Hematopoietic multipotent progenitor cell treated with erythropoietin and hydrocortisone succinate and interleukin-3 and kit ligand, for 15 days (in vitro differentiated cells): ENCODE measurements at places on chromosomes 3 and 15.

DNA sequence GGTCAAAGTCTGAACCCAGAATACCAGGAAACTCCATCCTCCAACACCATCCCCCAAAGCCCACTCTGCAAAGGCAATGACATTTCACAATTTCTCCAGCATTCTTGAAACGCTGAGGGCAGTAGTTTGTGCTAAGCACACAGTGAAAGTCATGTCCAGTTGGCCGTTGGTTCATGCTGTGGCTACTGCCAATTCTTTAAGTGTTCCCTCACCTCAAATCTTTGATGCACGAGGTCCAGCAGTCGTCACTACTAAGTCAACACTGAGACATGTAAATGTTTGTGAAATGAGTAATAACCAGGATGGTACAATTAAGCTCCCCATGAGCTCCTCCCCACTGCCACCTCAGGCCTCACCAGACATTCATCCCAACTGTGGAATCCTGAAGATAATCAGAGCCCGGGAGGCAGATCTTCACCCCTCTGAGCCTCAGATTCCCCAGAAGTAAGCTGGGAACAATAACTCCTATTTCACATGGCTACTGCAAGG lies 7.0 kb downstream of the SUCLG2 start:
- no peak for DNase-seq

DNA sequence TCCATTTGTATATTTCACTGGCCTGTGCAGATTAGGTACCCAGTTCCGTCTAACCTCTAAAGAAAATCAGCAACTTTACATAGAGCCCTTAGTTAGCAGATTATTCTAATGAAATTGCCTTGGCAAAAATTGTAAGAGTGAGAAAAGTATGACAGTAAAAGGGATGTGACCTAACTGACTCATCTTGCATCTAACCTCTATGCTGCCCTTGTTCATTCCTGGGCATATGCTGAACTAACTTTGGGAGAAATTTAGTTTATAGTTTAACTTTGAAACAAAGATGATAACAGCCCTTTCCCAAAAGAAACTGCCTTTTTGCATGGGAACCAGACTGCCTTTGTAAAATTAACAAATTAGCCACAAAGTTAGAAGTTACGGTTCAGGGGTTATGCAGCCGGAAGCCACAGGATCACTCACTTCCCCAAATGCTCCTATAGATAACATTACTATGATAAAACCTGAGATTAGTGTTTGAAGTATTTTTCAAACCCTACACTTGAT lies 839.8 kb upstream of the ALCAM start:
- DNase-seq: no peak

- no peak for DNase-seq
Observed at GRCh38 chr15:69793431-69793780, 304.3 kb downstream of the TLE3 start.

GRCh38 chr3:85979034-85979433 lies 1011.9 kb downstream of the VGLL3 start:
- DNase-seq: no peak

DNA sequence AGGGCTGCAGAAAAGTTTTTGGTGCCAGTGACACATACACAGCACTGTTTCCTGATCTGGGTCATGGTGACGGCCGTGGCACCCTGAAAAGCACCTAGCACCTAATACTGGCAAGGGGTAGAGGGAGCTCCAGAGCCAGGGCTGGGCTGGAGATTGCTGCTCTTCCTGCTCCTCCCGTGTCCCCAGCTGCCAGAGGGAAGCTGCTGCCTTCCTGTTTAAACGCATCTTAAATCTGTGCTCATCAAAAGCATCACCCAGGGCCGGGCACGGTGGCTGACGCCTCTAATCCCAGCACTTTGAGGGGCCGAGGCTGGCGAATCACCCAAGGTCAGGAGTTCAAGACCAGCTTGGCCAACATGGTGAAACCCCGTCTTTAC lies 156.7 kb upstream of the MEF2A start:
- DNase-seq: no peak

DNA sequence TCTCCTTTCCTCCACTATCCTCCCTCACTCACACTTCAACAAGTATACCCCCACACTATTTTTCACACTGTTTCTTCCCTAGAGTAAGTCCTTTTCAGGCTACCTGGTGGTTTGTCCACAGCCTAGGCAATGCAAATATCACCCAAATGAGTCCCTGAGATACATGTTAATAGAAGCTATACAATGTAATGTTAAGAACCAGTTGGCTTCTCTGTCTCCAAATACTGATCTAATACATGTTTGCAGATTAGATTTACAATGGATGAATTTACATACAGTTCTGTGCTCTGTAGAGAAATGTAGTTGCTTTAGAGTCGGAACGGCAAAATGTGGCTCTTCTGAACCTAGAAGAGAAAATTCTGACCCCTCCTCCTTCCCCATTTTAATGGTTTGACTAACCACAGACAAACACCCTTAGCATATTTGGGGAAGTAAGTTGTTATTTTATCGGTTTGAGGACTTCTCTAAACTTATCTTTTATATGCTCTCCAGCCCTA lies 63.6 kb upstream of the MBNL1 start:
- DNase-seq: peak; percentile 34

GRCh38 chr3:31305340-31305739 lies 227.4 kb upstream of the STT3B start:
- no peak for DNase-seq

DNA sequence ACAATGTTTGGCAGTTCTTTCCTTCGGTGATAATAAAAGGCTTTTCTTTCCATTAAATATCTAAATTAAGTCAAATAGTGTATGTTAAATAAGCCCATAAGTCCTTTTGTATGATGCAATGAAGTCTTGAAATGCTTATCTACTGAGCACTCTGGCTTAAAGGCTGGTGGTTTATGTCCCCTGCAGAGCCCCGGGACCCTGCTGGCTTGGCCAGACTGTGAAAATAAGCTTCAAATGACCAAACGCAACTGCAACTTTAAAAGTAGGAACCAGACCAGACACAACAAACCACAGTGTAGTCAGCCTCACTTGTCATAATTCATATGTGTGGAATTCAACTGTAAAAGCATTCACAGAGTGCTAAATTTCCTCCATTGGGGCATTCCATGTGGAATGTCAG lies 72.5 kb downstream of the FOXP1 start:
- DNase-seq: no peak

- DNase-seq: no peak
Observed at GRCh38 chr15:68413363-68414205, 18.4 kb downstream of the ITGA11 start.

DNA sequence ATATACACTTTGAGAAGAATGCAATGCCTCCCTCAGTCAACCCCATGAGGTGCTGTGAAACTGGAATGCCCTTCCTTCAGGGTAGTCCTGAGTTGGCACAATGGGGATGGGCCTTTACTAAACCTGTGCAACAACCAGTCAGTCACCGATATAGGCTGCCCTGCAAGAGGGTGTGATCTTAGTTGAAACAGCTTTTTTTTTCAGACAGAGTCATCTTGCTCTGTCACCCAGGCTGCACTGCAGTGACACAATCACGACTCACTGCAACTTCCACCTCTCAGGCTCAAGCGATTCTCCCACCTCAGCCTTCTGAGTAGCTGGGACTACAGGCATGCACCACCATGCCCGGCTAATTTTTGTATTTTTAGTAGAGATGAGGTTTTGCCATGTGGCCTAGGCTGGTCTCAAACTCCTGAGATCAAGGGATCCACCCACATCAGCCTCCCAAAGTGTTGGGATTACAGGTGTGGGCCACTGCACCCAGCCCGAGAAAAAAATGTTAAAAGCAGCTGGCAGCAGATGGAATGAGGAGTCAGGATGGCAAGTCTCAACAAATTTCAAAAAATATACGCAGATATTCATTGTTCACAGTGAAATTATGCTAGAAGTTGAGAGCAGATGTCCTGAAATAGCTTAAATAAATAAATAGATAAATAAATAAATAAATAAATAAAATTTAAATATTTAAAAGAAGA lies 31.8 kb downstream of the MYO5A start:
- DNase-seq: no peak

GRCh38 chr3:138125548-138126221 lies 6.5 kb downstream of the A4GNT start:
- no peak for DNase-seq

GRCh38 chr15:83207660-83208366 lies at the start of gene HDGFL3:
HDGFL3 (minus strand) TSS chr15:83207823; CDS start chr15:83207414, 409 bp downstream.
- DNase-seq: no peak

DNA sequence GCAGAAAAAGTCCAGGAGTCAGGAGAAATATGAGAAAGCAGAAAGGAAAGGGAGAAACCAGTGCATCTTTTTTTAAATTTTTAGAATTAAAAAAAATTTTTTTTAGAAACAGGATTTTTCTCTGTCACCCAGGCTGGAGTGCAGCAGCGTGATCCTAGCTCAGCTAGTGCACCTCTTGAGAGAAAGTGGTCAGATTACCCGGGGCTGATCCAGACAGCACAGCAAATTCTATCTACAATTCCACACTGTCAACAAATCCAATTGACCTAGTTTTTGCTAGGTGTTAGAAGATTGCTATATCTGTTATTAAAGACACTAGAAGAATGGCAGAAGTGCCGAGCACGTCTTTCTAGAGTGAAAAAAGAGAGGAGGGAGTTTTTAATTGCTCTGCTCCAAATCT lies 117.3 kb downstream of the RFTN1 start:
- DNase-seq: no peak

DNA sequence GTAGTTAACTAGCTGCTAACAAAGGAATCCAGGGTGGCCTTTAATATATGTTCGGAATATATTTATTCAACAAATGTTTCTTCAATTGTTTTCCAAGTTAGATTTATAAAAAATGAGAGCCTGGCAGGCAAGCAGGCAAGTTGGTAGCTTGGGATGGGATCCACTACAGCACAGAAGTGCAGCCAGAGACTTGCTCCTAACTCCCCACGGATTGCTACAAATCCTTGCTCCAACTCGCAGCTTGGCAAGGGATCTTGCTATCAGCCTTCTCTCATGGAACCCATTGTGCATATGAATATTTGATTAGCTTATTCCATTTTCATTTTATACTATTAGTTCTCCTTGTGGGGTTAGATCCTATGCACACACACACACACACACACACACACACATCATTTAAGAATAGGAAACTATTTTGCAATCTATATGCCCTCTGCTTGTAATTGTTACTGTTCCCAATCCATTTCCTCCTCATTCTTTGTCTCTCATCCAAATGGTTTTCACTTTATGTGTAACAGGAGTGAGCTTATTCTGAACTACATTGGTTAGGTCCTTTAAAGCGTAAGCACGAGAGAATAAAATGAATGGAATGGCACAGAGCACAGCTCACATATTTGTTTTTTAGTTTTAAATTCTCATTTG lies 505.6 kb downstream of the LPP start:
- DNase-seq: no peak

DNA sequence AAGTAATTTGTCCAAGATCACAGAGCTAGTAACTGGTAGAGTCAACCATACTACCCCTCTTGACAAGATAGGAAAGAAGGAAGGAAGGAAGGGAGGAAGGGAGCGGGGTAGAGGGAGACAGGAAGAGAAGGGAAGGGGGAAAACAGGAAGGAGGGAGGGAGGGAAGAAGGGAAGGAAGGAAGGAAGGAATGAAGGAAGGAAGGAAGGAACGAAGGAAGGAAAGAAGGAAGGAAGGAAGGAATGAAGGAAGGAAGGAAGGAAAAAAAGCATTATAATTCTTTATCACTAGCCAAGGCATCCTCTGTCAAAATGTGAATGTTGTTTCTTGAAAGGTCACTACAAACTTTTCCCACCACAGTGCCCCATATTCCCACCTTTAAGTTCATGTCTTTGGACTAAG lies 223.6 kb downstream of the SHQ1 start:
- DNase-seq: no peak

DNA sequence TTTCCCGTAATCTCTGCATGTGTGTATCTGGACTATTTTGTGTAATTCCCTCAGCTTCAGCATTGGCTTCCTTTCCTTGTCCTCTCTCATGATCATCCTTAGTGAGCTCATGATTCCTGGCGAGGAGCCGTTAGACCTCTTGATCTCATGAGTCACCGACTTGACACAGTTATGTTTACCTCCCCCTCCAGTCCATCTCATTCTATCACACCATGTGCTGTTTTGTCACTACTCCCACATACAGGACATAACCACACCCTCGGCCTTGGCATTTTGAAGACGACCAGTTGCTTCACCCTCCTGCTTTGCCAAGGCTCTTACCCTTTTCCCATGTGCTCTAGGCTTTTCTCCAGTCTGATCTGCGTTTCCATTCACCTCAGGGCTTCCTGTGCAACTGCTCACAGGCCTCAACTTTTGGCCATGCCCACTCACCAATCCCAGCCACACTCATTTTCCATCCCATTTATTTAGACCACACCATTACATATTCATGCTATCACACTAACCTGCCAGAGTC lies 41.5 kb downstream of the CP start:
- no peak for DNase-seq

DNA sequence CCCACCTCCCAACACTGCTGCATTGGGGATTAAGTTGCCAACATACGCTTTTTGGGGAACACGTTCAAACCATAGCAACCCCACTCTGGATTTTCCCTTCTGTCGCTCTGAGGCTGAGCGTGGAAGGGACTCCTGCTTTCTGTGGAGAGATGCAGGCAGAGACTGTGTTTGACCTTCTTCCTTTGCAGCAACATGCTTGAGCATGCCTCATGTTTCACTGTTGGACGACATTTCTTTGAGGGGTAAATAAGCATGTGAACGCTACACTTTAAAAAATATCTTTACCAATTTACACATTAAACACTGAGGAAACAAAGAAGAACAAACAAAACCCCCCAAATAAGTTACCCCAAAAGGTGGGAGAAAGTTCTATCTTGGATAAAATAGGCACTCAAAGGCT lies 14.2 kb upstream of the MAPK6 start:
- no peak for DNase-seq

- DNase-seq: no peak
Observed at GRCh38 chr15:23384371-23384770, 29.8 kb downstream of the GOLGA8S start.

GRCh38 chr3:171278299-171278590 lies 182.0 kb downstream of the TNIK start:
- no peak for DNase-seq

DNA sequence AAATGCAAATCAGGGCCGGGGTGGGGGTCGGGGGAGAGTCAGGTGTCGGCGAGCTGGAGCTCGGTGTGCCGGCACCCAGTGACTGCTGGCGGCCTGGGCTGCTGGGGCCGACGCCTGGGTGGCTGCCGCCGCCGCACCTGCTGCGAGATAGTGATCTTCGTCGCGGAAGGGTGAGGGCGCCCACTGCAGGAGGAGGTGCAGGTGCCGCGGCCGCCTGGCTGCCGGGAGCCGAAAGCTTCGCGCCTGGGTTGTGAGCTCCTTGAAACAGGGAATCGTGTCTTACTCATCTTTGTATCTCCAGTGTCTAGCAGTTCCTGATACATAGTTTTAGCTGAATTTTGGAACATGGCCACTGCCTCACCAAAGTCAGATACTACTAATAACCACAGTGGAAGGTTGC lies 64.0 kb upstream of the CPOX start:
- peak; percentile 49 for DNase-seq

GRCh38 chr15:42036112-42036905 lies 15.5 kb upstream of the PLA2G4E start:
- DNase-seq: no peak
